ENCODE measurements at places on chromosomes 16 and 17.

DNA sequence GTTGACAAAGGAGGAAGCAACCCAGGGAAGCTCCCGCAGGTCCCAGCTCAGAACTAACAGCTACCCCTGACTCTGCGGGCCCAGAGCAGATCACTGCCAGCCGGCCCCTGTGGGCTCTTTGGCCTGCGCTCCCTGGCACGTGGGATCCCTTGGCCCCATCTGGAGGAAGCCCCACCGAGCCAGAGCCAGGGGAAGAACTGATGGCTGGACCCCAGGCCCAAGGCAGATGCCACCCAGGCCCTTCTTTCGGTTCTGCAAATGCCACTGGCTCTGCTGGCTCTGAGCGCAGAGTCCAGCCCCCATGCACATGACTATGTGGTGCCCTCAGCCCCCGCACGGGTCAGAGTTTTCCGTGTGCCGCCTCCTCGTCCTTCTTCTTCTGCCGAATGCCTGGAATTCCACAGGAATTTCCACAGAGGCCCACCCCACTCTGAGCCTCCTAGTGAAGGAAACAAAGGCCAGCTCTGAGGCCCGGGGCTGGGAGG lies 35.8 kb upstream of the SNN start:
- DNase-seq = no peak

DNA sequence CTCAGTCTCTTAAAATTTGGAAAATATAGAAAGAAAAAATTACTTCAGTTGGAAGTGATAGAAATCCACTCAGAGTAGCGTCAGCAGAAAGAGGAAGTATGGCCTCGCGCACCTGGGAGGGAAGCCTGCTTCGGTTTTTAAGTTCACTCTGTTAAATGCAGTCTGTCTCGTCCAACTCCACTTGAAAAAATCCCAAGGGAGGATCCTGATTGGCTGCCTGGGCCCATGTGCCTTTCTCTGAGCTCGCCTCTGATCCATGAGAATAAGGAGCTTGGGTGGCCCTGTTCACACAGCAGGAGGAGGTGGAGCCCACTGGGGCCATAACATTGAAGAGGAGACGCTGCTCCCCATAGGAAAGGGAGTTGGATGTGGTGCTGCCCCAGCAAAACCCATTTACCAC lies 40.7 kb downstream of the DNAJA2 start:
- no peak for DNase-seq

DNA sequence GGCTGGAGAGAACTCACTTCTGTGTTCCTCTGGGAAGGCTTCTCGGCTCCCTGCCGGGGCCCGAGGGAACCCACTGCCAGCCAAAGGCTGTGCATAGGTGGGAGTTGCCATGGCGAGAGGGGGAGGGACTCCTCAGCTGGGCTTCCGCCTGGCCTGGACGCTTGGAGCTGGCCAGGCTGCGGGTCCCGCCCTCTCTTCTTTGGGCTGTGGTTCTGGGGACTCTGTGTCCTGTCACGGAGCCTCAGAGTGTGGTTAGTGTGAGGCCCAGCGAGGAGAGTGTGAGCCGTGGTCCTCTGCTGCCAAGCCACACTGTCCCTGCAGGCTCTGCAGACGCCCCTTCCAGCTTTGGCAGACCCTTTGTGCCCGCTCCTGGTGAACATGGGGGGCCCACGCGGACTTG lies 123.1 kb downstream of the OR1D5 start:
- DNase-seq = no peak

DNA sequence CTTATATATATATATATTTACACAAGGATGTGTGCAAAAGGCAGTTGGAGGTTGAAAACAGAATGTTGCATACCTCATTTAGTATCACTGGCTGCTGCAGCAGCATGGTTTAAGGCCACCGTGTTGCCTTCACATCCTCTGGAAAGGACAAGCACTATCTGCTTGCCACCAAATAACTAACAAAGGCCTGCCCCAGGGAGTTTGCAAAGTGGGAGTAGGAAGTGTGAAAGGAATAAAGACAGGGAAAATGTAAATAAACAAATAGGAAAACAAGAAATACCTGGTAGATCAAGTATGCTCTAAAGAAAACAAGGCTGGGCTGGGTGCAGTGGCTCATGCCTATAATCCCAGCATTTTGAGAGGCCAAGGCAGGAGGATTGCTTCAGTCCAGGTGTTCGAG lies 33.5 kb upstream of the GFOD2 start:
- no peak for DNase-seq
